ENCODE measurements at places on chromosomes 6 and 20. TPM values are rescaled to one million over a fixed set of nuclear protein-coding genes. Genes with fewer than 3 reads are reported as not detected.

EEF1A2 gene
- 0.35 TPM for total RNA-seq

VWA7 gene
- total RNA-seq = 3.2 TPM

SRF gene
- 32.0 TPM for total RNA-seq

CDH4 gene
- total RNA-seq = not detected

DEFB115 gene
- total RNA-seq = not detected

SLC35D3 gene
- total RNA-seq = 0.28 TPM

CLPSL2 gene
- total RNA-seq = not detected

ECT2L gene
- total RNA-seq = not detected

MAFB gene
- 38.9 TPM for total RNA-seq

GMEB2 gene
- 14.6 TPM for total RNA-seq

CLVS2 gene
- total RNA-seq = not detected

GPLD1 gene
- total RNA-seq = 0.88 TPM

INSM1 gene
- not detected for total RNA-seq

HLA-DPA1 gene
- total RNA-seq = 43.1 TPM

IL20RA gene
- not detected for total RNA-seq

HBS1L gene
- total RNA-seq = 82.2 TPM

TREM2 gene
- total RNA-seq = not detected

FKBP1C gene
- 0.75 TPM for total RNA-seq

FNDC1 gene
- total RNA-seq = not detected

KIAA1586 gene
- 12.3 TPM for total RNA-seq

TTLL9 gene
- total RNA-seq = not detected

TMEM14B gene
- total RNA-seq = 30.8 TPM

BIRC7 gene
- total RNA-seq = not detected

FOXS1 gene
- not detected for total RNA-seq

CST2 gene
- total RNA-seq = not detected

TRIM38 gene
- total RNA-seq = 25.5 TPM

PACRG gene
- total RNA-seq = not detected

WFDC12 gene
- total RNA-seq = not detected

SEMG1 gene
- total RNA-seq = not detected

HAO1 gene
- not detected for total RNA-seq

ORC3 gene
- 13.3 TPM for total RNA-seq

KPNA5 gene
- 31.4 TPM for total RNA-seq

JAG1 gene
- 8.1 TPM for total RNA-seq

SLC17A4 gene
- total RNA-seq = not detected

SASH1 gene
- 0.63 TPM for total RNA-seq

Data from natural killer cell (primary cell).